GM04503 (cell line): ENCODE measurements at places on chromosomes 1 and 21.

- no peak for DNase-seq
Observed at GRCh38 chr1:222124602-222125001, 382.7 kb upstream of the DUSP10 start.

GRCh38 chr1:101178688-101179491 is 57.9 kb upstream of the S1PR1 start:
- DNase-seq, result no peak

GRCh38 chr1:205921570-205921909 is 21.7 kb downstream of the SLC26A9 start:
- DNase-seq, result no peak

GRCh38 chr21:36860736-36861594 is 105.5 kb downstream of the HLCS start:
- peak; percentile 39 for DNase-seq

DNA sequence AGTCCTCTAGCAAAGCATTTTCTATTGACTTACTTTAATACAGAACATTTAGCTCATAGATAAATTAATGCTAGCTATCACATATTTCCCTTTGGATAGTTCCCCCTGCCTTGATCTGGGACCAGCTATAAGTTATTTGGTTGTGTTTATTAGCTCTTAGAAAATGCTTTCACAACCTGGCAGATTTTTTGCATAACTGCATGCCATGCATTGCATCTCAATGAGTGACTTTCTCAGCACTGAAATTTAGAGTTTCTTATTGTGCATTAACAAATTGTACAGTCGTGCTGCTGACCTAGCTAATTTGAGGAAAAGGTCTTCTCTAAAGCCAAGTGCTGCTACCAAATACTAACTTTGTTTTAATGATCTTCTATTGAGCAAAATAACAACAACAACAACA is 164.8 kb downstream of the PLPPR5 start:
- peak; percentile 3 for DNase-seq

GRCh38 chr1:100423832-100424337 is 71.6 kb downstream of the CDC14A start:
- DNase-seq, result no peak

DNA sequence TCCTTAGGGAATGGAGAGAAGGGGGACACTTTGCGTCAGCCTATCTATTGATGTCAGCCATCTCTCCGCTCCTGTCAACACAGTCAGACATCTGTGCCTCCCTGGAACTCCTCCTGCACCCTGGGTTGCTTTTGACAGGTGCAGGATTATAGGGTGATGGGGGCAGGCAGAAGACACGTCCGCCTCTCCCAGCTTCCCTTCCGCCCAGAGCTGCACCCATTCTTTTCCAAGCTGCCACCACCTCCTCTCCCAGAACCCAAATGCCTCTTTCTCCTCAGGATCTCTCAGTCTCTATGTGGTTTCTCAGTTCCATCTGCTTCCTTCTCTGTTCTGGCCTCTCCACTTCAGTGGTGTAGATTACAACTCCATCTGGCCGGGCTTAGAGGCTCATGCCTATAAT is 17.1 kb upstream of the KIF1B start:
- DNase-seq, result no peak

GRCh38 chr1:184150776-184151531 is 99.4 kb downstream of the TSEN15 start:
- DNase-seq, result peak; percentile 51

DNA sequence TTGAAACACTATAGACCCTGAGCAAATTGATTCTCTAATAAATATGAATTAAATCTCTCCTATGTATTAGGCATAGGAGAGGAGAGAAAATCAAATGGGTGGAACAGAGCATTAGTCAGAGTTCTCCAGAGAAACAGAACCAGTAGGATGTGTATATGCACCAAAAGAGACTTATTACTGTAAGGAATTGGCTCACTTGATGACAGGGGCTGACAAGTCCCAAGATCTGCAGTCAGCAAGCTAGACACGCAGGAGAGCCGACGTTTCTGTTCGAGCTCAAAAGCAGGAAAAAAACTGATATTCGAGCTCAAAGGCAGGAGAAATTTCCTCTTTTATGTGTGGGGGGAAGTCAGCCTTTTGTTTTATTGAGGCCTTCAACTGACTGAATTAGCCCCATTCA is 259.2 kb upstream of the KAZN start:
- DNase-seq, result no peak

GRCh38 chr1:229845410-229846138 is 219.5 kb downstream of the URB2 start:
- DNase-seq, result no peak

DNA sequence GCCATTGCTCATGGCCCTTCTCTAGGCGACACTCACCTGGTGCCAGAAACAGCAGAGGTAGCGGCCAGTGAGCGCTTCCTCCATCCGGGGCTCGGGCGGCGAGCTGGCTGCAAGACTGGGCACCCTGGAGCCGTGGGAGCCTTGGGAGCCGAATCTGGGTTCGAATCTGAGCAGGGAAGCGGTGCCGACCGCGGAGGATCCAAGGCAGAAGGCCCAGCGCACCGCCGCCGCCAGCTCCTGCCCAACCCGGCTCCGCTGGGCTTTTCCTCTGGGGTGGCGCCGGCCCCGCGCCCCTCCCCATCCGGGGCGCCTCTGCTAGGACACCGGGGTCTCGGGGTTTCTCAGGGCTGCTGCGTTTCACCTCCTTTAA is 1.7 kb upstream of the PRDM16 start:
- DNase-seq, result no peak

DNA sequence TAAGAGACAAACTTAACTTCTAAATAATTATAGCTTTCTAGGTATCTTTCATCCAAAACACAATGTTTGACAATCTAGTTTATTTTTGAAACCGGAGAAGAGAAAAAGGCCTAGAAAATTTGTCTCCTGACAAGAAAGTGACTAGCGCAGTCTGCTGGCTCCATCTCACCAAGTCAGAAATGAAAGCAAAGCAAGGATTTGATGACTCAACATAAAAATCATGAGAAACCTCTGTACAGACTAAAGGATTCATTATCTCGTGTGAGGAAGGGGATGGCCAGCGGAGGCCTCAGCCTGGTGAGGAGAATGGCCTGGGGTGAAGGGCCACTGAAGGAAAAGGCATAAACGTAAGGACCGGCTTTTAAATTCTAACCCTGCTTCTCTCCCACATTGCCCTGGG is 20.0 kb upstream of the TSNAX start:
- no peak for DNase-seq

GRCh38 chr1:56339093-56339492 is 240.3 kb downstream of the PLPP3 start:
- no peak for DNase-seq

GRCh38 chr1:45679123-45679522 is 7.2 kb downstream of the GPBP1L1 start:
- no peak for DNase-seq

DNA sequence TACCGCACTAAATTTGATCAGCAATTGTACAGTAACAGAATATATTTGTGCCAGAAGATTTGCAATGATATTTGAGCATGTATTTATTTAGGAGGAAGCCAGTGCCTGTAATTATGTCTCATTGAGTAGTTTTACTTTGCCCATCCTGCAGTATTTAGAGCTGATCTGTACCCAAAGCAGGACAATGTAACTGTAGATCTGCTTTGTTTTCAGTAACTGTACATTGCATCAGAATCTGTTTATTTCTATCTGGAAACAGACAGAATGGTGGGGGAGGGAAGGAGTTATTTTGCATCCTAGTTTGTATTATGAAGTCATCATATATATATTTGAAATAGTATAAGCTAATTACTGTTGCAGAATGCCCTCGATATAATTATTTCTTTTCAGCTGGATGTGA is 36.2 kb upstream of the LRRC8C start:
- no peak for DNase-seq

GRCh38 chr21:46468108-46468774 is 9.6 kb downstream of the DIP2A start:
- no peak for DNase-seq

GRCh38 chr21:29261555-29262540 is 36.9 kb upstream of the BACH1 start:
- DNase-seq, result no peak

DNA sequence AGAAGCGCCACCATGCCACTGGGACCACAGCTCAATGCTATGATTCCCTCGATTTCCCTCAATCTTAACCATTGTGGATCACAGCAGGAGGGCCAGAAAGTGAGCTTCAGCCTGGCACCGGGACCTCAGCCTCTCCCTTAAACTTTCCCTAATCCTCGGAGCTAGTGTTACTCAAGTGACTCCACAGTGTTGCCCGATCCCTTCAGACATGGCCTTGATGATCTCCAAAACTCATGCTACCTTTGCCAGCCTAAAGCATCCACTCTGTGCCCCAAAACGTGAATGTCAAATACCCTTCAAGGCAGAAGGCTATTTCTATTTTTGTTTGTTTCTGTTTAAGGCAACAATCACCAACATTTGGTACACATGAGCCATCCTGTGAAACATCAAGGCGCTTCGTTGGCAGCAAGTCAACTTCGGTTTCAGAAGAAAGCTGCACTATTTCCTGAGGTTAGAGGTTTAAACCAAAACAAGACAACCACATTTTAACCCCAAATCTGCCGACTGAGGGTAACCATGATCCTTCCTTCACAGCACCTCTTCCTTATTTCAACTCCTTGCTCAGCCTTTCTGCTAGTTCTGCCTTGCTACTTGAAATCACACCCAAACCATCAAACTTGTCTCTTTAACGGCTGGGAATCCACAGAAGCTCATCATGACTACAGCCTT is 94.4 kb upstream of the KRTAP19-8 start:
- no peak for DNase-seq

DNA sequence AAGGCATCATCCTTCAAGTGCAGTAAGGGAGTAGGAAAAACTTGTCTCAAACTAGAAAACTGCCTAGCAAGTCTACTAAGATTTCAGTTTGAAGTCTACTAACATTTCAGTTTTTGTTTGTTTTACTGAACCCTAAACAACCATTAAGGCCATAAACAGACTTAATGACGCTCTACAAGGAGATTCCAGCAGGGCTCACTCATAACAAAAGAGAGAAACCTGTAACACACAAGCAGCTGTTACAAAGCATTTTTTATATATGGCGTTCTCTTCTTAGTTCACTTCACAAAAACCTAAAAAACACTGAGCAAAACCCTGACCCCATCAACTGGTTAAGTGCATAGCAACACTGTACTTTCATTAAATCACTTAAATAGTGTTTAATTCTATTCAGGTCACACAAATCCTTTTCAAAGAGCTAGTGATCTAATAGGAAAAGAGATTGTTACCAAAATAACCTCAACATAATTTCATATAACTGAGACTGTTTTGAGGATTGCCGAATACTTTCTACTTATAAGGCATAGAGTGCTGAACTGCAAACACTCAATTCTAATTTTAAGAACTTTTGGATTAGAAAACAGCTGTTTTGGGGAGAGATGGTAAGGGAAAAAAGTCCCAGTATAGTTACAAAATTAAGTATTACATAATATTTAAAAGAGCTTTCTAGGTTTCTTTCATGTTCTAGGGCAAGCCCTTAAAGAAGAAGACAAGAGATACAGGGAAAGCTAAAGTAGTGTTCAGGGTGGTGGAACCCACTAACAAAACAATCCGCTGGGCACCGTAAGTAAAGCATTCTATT is 1.4 kb downstream of the B3GALNT2 start:
- DNase-seq, result no peak

DNA sequence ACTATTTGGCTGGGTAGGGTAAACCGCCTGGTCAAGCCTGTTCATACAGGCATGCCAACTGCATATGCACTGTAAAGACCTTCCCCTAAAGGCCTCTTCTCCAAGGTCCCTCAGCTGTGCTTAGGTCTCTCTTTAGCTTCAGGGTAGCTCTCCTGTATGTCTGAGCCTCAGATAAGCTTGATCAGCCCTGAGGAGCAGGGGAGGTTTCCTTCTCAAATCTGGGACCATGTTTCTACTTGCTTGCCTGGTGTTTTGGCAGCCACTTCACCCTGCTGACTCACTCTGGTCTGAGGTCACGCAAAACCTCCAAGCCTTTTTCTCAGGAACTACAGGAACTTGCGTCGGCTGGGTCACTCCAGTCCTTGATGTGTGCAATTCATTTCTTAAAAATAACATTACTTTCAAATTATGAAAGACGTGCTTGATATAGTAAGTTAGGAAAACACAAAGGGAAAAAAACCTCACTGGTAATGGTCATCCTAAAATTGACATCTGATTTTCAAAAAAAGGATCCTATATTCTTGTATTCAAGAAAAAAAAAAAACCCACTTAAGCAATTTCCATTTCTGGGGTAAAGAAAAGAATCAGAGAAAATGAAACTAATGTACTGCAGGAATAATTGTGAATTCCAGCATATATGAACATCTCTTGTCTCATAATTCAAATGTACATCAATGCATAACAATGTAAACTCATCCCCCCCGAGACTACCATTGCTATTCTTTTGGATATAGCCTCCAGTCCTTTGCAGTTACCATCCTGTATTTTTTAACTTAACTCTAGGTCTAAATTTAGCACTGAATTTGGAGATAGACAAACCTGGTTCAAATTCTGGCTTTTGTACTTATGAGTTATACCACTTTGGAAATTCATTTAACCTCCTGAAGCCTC is 24.8 kb upstream of the RNF19B start:
- peak; percentile 88 for DNase-seq

GRCh38 chr1:31574749-31575368 is 1.5 kb upstream of the TINAGL1 start:
- DNase-seq, result no peak

DNA sequence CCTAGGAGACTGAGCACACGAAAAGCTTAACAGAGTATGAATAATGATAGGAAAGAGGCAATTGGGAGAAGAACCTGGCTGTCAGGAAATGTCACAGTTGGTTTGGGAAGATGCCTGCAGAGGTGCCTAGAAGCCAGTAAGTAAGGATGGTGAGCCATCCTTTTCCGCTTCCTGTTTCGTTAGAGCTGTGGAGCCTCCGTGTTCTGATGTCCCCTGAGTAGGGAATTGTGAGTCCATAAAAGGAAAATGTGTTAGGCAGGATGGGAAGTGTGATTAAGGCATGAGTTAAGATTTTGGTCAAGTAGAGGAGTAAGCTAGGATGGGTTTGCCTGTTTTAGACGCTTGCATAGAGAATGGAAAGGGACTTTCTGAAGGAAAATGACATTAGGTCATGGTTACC is 9.0 kb downstream of the CLIC4 start:
- no peak for DNase-seq

- DNase-seq, result no peak
Observed at GRCh38 chr1:59691261-59691660, 123.5 kb upstream of the HOOK1 start.

- DNase-seq, result no peak
Observed at GRCh38 chr1:12591267-12591938, 26.6 kb downstream of the DHRS3 start.

GRCh38 chr21:27681841-27682240 is 715.0 kb upstream of the ADAMTS5 start:
- DNase-seq, result no peak

- no peak for DNase-seq
Observed at GRCh38 chr1:245571815-245572294, 417.1 kb downstream of the KIF26B start.

GRCh38 chr1:185433667-185434066 is 116.6 kb upstream of the IVNS1ABP start:
- no peak for DNase-seq

DNA sequence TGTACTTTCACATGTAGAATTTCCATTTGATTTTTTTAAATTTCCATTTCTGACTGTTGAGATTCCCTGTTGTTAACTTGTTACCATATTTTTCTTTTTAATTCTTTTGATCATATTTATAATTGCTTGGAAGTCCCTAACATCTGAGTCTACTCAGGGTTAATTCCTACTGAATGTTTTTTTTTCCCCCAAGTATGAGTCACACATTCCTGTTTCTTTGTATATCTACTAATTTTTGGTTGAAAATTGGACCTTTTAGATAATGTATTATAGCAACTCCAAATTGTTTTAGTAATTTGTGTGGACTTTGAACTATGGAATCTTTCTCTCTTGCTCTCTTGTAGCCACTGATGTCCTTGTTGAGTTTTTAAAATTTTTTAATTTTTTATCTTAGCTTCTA is 54.6 kb downstream of the STXBP3 start:
- no peak for DNase-seq

GRCh38 chr1:118947003-118947765 is 41.0 kb downstream of the TBX15 start:
- DNase-seq, result no peak
